Stimulated activated CD8-positive, alpha-beta memory T cell treated with anti-CD3 and anti-CD28 coated beads, Interleukin-15, amount 100 ng/mL, for 4 hours (primary cell): ENCODE measurements at places on chromosomes 12 and 14.

DNA sequence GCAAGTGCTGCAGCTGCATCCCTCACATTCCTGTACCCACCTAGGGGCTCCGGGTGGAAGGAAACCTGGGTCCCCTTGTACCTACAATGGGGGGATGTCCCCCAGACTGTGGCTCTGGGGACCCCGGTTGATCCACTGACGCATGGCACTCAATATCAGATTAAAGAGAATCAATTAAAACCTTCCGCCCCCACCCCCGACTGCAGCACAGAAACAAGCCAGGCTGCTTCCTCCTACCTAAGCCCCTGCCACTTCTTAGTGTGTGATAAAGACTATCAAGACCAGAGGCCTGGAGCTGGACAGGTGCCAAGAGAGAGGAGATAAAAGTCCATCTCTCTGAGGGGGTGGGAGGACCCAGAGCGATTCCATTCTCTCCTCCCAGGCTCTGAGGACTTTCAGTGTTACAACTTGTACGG, 28.2 kb upstream of the RPLP0 start:
- DNase-seq = no peak

- DNase-seq = no peak
Observed at GRCh38 chr14:65794674-65795279, 382.2 kb downstream of the FUT8 start.

GRCh38 chr12:108468196-108468968, 46.7 kb upstream of the FICD start:
- no peak for DNase-seq

DNA sequence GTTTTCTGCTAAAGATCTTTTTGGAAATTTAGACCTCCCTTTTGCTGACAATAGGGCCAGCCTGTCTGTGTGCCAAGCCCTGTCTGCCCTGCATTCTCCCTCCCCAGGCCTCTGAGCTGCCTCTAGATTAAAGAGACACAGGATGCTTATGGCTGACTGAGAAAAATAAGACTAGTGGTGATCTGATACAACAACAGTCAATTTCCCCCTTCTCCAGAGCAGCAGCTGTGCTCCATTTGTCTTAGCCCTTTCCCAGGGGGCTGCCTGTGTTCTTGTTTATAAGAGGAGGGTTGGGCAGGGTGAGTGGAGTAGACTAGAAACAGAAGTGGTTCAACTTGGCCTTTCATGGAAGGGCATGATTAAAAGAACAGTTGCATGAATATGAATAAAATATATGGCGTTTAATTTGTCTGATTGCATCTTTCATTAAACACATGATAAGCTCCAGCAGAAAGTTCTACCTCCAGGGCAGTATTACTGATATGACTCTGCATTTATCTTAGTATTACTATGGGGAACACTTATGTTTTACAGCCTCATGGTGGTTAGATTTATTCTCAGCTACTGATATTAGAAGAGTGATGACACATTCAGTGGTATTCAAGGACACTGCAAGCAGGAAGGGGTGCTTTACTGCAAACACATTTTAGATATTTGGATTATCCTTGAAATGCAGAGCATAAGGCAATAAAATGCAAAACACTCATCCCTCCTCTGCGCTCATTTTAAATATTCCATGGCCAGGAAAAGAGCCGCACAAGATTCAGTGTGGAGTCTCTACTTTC, 150.2 kb upstream of the CLEC14A start:
- DNase-seq = no peak

- no peak for DNase-seq
Observed at GRCh38 chr12:94180558-94181296, 32.4 kb downstream of the PLXNC1 start.

GRCh38 chr12:114685869-114686268, 1.9 kb upstream of the TBX3 start:
- DNase-seq = no peak

GRCh38 chr14:23602181-23603095, 23.8 kb upstream of the JPH4 start:
- DNase-seq = no peak

- DNase-seq = no peak
Observed at GRCh38 chr12:57008178-57008577, 1.8 kb upstream of the ZBTB39 start.

GRCh38 chr14:50319293-50319692, 7.2 kb downstream of the DMAC2L start:
- DNase-seq = no peak

DNA sequence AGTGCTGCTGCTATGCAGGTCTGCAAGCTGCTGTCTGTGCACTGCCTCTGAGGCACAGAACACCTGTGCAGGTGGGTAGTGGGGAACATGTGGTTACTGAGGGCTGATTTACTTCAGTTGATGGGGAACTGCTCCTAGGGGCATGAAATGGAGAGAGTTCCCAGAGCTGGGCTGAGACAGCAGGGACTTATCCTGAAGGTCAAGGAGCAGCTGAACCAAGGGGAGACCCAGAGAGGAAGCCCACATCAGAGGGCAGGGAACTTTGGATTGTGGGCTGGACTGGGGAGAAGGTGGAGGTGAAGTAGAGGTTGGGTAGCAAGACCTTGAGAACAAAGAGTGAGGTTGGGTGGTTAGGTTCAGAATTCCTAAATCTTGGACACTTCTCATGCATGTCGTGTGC, 311.9 kb downstream of the AACS start:
- no peak for DNase-seq

DNA sequence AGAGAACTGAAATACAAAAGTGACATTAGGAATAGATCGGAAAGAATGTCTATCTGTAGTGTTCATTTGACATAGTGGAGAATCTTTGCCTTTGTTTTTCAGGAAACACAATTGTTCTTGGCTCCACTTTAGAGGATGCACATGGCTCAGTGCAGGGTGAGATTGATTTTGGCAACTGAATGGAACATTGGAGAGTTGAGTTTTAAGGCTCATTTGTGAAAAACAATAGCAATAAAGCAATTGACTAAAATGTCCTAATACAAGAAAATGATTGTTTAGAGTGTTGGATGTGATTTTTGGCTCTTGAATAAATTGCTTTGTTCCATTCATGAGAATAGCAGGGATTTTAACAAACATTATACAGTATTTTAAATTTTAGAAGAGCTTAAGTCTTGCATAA, 116.4 kb downstream of the SLC38A1 start:
- no peak for DNase-seq

GRCh38 chr14:89298056-89298834, 118.8 kb downstream of the FOXN3 start:
- no peak for DNase-seq

GRCh38 chr14:103833711-103834110, 13.7 kb downstream of the PPP1R13B start:
- DNase-seq = no peak

GRCh38 chr12:29212682-29213403, 63.8 kb downstream of the FAR2 start:
- no peak for DNase-seq

DNA sequence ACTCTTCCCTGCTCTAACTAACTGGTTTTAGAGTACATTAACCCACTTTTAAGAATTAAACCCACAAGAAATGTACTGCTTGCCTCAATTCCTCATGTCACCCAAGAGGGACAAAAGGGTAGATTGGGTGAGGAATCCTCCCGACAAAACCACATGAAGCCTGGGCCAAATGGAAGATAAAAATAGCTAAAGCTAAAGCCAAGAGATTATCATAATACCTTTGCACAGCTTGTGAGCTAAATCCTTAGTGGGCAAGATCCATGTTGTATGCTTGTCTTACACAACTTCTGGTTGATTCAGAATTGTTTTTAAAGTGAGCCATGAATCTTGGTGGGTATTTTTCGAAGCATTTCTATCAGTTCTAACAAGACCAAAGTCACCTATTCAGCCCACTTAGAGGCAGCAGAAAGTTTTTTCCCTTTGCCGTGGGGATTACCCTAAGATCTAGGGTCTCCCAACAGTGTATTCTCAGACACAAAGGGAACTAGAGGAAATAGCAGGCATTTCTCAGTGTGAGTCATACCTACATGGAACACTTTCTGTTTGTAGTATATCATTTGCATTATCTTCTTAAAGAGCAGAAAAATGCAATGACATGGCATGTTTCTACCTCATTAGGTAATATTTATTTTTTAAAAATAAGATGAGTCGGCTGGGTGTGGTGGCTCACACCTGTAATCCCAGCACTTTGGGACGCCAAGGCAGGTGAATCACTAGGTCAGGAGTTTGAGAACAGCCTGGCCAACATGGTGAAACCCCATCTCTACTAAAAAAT, 616.6 kb downstream of the KCNH5 start:
- no peak for DNase-seq

DNA sequence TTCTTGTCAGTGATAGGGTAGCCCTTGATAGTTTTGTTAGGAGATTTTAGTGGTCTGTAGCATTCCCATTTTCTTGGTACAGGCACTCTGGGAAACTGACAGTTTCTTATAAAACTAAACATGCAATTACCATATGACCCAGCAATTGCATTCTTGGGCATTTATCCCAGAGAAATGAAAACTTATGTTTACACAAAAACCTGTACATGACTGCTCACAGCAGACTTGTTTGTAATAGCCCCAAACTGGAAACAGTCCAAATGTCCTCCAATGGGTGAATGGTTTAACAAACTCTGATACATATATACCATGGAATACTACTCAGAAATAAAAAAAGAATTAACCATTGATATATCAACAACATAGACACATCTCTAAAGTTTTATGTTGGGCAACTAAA, 75.5 kb downstream of the BORCS5 start:
- DNase-seq = no peak

GRCh38 chr12:122356192-122356635, 66.3 kb downstream of the CLIP1 start:
- DNase-seq = peak; percentile 26
